ENCODE measurements at places on chromosomes 5 and 9.

DNA sequence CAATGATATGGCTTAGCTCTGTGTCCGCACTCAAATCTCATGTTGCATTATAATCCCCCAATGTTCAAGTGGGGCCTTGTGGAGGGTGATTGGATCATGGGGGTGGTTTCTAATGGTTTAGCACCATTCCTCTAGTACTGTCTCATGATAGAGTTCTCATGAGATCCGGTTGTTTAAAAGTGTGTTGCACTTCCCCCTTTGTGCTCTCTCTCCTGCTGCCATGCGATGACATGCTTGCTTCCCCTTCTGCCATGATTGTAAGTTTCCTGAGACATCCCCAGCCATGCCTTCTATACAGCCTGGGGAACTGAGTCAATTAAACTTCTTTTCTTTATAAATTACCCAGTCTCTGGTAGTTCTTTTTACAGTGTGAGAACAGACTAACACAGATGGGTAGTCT lies 427.1 kb downstream of the CHSY3 start:
- no peak for DNase-seq

DNA sequence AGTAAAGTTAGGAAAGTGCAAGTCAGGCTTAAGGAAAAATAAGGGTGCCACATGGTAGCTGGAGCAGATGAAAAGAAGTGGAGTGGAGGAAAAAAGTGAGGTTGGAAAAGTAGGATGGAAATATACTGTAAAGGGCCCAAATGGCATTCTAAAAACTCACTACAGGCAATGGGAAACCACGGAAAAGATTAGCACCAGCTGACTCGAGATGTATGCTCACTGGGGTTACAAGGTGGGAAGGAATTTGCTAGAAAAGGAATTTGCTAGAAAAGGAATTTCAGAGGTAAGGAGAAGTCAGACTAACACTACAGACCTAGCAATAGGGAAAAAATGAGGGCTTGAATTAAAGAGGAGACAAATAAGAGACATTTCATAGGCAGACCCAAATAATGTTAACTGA lies 3.6 kb downstream of the PSMD5 start:
- no peak for DNase-seq

GRCh38 chr9:105148328-105149006 lies 96.0 kb upstream of the SLC44A1 start:
- DNase-seq, result no peak

DNA sequence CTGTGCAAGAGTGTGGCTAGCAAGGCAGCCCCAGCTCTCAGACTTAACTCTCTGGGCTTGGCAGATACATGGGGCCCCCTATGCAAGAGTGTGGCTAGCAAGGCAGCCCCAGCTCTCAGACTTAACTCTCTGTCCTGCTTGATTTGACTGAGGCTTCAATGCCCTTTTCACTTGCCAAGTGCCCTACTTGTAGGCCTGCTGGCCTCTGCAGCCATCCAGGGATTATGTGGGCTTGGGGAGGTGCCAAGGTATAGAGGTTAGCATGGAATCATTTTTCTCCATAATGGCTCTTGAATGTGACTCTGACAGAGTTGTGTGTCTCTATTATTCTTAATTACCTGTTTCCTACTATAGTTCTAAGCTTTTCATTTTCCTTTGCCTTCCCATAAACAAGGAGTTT lies 115.5 kb upstream of the RUSC2 start:
- no peak for DNase-seq

- no peak for DNase-seq
Measured at GRCh38 chr9:18473652-18474279, at the start of gene ADAMTSL1. ADAMTSL1 (plus strand) TSS chr9:18474153; CDS start chr9:18474233, 80 bp downstream.

- DNase-seq, result no peak
Measured at GRCh38 chr9:72858089-72858912, 94.6 kb downstream of the ALDH1A1 start.

DNA sequence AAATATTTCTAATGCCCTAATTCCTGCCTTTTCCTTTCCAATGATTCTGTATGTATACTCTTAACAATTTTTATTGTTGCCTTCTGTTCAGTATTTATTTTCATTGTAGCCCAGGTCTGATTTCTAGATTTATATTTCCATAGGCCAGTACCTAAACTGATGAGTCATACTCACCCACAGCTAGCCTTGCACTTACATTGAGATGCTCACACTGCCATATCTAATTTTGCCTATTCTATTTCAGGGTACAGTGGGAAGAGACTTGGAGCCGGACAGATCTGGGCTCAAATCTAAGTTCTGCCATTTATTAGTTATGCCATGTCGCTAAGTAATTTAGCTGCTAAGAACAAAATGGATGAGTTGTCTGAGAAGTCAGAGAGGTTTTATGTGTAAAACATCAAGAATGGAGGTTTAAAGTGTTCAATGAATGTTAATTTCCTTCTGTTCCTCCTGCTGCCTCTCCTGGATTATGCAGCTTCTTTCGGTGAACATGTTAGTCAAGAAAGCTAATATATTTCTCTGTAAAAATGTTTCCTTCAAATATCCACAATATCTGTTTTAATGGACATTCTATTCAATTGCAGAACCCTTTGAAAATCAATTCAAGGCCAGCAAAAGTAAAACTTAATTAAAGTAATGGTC lies 62.3 kb upstream of the CDK5RAP2 start:
- no peak for DNase-seq

GRCh38 chr9:91766315-91767069 lies 183.5 kb downstream of the ROR2 start:
- no peak for DNase-seq

- DNase-seq, result no peak
Measured at GRCh38 chr5:1461396-1461795, 16.2 kb upstream of the SLC6A3 start.

DNA sequence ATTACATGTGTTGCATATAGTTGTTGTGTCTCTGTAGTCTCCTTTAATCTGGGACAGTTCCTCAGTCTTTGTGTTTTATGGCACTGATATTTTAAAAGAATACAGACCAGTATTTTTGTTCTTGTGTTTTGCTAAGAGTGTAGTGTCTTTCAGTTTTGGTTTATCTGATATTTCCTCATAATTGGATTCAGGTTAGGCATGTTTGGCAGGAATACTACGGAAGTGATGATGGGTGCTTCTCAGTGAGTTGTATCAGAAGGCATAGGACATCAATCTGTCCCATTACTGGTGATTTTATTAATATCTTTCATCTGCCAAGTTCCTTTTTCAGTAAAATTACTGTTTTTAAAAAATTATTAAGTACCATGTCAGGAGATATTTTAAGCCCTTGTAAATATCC lies 212.9 kb downstream of the ARHGEF28 start:
- DNase-seq, result no peak

GRCh38 chr9:16309469-16310271 lies 560.8 kb downstream of the BNC2 start:
- DNase-seq, result no peak

DNA sequence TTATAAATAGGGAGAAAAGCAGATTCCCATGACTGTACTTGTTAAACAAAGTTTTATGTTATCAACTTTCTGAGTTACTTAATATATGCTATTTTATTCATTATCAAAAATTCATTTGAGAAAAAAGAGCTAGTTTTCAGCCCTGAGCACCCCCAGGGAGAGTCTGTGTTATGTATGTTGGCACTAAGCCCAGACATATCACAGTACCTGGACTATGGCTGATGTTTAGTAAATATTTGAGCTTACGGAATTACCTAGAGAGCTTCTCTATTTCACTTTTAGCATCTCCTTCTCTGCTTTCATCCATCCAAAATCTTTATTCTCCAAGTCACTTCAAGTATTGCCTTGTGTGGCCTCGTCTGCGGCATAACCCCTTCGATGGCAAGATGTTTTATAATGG lies 225.9 kb upstream of the PCSK5 start:
- no peak for DNase-seq

GRCh38 chr9:134545543-134546245 lies 95.9 kb upstream of the COL5A1 start:
- no peak for DNase-seq

DNA sequence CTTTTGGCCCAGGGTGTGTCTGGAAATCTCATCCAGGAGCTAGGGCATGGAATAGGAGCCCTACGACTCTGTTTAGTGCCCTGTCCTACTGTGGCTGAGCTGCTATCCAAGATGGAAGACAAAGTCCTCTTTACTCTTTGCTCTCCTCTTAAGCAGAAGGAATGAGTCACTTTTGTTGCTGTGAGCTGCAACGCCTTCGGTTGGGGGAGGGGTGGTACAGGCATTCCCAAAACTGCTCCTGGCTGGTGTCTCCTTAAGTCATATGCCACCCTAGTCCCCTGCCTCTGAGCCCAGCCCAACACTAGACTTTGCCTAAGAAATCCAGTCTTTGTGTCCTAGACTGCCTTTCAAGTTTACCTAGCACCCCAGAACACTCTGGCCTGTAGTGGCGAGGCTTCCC lies 99.9 kb downstream of the PRR16 start:
- DNase-seq, result no peak

- no peak for DNase-seq
Measured at GRCh38 chr5:127011961-127012644, 18.3 kb downstream of the MARCHF3 start.

- no peak for DNase-seq
Measured at GRCh38 chr5:110441035-110441434, 285.4 kb downstream of the TMEM232 start.

DNA sequence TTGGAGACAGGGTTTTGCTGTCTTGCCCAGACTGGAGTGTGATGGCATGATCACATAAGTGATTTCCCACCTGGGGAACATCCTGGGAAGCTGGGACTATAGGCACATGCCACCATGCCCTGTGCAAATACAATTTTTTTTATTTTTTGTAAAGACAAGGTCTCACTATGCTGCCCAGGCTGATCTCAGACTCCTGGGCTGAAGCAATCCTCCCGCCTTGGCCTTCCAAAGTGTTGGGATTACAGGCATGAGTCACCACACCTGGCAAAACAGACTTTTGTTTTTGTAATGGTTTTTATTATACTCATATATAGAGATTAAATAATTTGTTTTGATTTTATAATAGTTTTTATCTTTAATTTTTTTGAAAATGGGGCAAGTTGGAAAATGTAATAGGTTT lies 14.7 kb downstream of the DNAJC25 start:
- no peak for DNase-seq

- DNase-seq, result no peak
Measured at GRCh38 chr5:33470544-33470943, 29.8 kb downstream of the TARS1 start.

- DNase-seq, result no peak
Measured at GRCh38 chr9:95225076-95225725, 92.3 kb downstream of the FANCC start.

- DNase-seq, result no peak
Measured at GRCh38 chr9:68500457-68501381, 40.0 kb downstream of the TMEM252 start.

- no peak for DNase-seq
Measured at GRCh38 chr5:56207537-56207936, 25.6 kb downstream of the ANKRD55 start.

DNA sequence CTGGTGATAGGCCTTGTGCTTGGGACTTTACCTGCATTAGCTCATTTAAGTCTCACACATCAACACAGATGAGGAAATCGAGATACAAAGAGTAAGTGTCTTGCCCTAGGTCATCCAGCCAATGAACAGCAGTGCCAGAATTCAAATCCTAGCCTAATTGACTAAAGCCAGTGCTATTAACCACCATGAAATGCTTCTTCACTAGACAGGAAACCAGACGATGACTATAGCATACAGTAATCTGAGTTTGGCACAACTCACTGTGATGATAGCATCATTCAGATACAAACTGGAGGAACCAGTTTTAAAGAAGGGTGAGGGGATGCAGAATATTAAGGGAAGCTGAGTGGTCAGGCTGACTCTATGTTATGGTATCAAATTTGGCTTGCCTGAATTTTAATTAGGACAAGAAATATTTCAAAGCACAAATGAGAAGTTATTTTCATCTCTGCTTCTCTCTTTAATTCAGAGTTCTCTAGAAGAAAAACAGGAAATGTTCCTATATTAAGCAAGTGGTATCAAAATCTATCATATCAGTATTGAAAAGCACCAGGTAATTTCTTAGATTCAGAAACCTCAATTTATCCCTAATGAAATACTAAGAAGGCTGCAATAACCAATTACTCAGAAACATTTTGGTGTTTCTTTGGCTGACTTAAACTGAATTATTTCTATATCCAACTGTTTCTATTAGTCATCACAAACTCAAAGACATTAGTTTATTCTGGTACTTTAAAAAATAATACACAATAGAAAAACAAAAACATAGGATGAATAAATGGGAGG lies 147.0 kb upstream of the RASA1 start:
- no peak for DNase-seq

GRCh38 chr5:9009931-9010651 lies 535.8 kb downstream of the SEMA5A start:
- no peak for DNase-seq

DNA sequence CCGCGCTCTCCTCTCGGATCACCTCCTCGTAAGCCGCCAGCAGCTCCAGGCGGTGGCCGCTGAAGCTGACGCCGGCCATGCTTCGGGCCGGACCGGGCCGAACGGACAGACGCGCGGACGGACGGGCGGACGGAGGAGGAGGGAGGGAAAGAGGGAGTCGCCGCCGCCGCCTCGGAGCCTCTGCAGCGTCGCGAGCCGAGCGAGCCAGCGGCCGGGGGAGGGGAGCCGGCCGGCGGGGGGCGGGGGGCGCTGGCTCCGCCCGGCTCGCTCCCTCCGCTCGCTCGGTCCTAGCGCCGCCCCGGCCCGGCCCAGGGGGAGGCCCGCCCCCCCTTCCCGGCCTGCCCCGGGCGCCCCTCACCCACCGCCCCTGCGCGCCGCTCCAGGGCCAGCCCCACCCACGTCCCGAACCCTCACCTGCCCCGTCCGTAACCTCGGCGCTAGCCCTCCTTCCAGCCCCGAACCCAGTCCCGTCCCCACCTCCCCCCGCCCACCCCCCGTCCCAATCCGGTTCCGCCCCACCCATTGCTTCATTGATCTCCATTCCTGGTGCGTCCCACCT lies at the start of gene DBN1:
TSS of gene DBN1 (minus strand) at position 192 of the 559 bp plus-strand sequence. CDS start at position 79, 113 bp downstream.
- DNase-seq, result no peak

- DNase-seq, result no peak
Measured at GRCh38 chr5:59025734-59026133, 442.9 kb downstream of the RAB3C start.

GRCh38 chr5:132387640-132388117 lies 18.2 kb downstream of the SLC22A5 start:
- no peak for DNase-seq

DNA sequence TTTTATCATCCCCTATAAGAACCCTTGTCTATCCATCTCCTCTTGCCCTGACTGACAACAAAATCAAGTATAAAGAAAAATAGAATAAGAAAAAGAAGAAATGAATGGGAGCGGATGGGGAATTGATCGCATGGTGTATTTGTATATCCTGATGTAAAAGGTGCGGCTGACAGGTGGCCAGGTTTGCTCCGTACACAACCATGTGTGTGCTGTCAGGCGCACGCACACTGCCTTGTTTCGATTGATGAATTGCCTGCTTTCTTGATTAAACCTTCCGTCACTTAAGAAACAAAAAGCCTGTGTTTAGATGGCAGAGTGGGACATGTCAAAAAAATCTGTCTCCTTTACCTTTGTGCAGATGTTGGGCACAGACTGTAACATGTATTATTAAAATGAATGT lies 102.6 kb downstream of the MVB12B start:
- no peak for DNase-seq

DNA sequence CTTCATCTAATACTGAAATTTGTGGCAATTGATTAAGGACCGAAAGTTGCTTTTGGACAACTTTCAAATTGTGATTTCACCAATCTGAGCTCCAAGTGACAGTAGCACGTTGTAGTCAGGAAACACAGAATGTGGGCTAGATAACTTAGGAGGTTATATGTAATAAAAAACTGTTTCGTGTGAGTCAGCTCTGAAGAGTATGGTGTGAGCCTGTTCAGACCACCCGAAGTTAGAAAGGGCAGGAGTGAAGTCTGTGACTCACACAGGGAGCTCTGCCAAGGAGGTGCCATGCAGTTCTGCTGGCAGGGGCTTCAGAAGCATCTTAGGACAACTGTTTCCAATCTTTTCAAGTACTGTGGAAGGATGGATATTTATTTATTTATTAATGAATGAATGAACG lies 16.4 kb upstream of the ZBTB34 start:
- DNase-seq, result no peak

Measured in activated CD4-positive, CD25-positive, alpha-beta regulatory T cell treated with anti-CD3 and anti-CD28 coated beads, Interleukin-2, amount 50 U/mL, for 72 hours (primary cell).